ENCODE measurements at places on chromosomes 7 and 10.

- no peak for DNase-seq
Observed at GRCh38 chr10:107919626-107920235, 755.2 kb upstream of the SORCS1 start.

DNA sequence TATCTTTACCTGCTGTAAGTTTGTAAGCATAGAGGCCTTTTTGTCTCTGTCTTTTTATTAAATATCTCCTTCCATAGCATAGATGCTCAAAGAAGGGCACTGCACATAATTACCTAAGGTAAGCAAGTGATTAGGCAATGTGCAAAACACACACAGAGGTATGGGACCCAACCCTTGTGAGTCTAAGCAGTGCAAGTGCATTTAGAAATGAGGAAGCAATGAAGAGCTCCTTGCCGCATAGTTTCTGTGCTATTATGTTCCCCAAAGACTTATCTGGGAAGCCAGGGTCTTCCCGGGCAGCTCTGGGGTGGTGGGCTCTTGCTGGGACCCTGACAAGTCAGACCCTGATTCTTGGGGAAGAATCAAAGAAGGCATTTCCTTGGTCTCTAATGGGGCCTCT, 13.5 kb upstream of the MGAM2 start:
- no peak for DNase-seq

DNA sequence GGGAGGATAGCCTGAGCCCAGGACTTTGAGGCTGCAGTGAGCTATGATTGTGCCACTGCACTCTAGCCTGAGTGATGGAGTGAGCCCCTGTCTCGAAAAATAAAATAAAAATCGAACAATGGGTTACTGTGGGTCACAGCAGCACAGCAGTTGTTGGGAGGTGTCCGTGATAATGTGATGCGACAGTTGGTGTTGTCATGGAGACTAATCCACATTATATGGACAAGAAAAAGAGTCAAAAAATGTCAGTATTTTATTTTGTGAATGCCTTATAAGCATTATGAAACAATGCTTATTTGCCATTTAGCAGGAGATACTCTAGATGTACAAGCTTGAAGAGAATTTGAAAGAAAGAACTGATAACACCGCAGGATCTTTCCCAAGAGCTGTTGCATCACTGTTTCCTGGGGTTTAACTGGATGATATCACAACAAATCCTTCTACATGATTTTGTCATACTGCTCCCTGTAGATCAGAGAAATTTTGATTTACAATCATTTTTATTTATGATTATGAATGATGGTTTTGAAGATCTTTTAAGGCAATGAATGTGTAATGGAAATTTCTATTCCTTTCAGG, 195.4 kb downstream of the BAMBI start:
- DNase-seq, result no peak

GRCh38 chr7:79615871-79616640, 162.6 kb upstream of the MAGI2 start:
- DNase-seq, result no peak

GRCh38 chr7:93592588-93593266, 18.2 kb upstream of the CALCR start:
- no peak for DNase-seq

- DNase-seq, result no peak
Observed at GRCh38 chr10:14587540-14588083, 187.1 kb downstream of the FAM107B start.

DNA sequence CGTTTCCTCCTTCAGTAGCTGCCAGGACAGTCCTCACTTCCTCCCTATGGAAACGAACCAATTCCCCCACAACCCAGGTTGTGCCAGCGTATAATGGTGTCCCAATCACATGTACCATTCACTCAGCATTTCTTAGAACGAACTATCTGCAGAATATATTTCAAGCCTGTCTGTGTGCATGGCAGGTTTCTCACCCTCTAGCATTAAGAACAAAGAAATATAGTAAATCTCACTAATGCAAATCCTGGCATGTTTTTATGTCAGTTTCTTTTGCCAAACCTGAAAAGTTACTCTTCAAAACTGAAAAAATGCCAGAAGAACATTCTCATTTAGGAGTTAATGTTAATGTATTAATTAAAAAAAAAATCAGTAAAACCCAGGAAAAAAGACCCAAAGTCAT, 405.9 kb upstream of the KLF6 start:
- DNase-seq, result no peak

- no peak for DNase-seq
Observed at GRCh38 chr10:58638388-58638787, 125.7 kb downstream of the BICC1 start.

- DNase-seq, result no peak
Observed at GRCh38 chr7:143393267-143394041, 12.3 kb downstream of the ZYX start.

DNA sequence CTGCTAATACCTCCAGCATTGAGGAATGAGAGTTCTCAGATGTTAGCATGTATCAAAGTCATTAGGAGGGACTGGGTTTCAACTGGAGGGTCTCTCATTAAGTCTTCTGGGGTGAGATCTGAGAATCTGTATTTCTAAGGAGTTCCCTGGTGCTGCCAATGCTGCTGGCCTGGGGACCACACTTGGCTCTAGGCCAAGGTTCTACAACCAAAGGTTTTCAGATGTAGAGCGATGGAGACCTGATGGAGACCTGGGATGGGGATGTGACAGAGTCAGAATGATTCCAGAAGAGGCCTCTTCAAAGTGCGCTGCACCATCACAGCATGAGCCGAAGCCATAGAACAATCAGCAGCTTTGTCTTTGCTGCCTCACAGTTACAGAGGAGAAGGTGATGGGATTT, 27.2 kb downstream of the ST8SIA6 start:
- DNase-seq, result no peak

Data from NCI-H1105 (cell line).